ENCODE measurements at places on chromosomes 16 and 17.

DNA sequence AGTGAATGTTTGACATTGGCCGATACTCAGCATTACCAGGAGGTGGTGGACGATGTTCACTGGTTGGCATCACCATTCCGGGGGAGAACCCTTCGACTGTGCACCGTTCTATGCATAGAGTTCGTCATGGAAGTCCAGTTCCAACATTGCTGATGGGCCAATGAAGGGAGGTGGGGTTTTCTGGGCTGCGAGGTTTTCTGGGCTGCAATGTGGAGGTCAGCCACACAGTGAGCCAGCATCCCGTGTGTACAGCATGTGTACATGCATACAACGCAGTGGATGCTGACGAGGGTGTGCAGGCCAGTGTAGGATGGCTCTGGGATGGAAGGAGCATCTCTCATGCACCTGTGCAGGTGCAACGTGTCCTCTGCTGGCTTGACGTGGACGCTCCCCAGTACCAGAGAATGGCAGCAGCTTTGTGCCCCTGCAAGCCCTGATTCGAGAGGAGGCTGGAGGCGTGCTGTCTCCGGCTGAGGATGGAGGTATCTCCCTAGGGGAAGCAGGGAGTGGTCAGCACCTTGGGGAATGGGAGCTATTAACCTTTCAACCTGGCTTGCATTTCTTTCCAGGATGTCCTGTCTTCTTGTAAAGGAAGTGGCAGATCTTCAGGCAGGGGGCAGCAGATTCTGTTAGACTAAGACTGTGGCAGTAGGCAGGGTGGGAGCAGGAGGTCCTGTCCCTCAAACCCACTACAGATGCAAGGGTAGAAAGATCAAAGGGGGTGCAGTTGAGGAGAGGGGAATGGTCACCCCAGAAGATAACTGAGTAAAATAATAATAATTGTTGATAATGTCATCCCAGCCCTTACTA is 98.2 kb downstream of the CYLD start:
- DNase-seq: no peak

DNA sequence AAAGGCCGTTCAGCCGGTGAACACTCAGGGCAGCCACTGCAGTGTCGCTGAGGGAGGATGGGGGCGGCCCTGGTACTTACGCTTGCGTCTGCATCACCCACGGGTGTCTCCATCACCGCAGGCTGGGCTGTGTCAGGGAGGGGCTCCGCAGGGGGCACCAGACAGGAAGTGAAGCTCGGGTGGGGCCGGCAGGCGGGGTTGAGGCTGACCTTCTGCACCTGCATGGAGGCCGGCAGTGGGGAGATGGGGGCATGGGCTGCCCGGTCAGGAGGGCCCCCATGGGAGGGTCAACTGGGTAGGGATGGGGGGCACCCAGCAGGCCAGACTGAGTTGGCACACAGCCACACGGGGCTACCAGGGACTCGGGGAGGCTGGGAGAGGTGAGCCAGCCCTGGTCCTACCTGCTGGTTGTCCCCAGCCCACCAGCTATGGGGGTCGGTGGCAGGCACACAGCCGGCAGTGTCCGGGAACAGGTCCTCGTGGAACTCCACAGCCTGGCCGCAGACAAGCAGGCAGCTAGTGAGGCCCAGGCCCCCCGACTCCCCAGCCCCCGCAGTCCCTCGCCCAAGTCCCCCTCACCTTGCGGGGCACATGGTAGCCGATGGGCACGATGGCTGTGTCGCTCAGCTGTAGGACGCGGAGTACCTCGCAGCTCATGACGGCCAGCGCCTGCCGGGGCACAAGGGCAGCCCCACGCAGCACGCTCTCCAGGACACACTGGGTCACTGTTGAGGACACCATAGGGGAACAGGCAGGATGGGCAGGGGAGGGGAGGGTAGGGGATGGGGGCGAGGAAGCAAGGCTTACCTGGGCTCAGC is 7.2 kb upstream of the VASN start:
- DNase-seq: no peak

DNA sequence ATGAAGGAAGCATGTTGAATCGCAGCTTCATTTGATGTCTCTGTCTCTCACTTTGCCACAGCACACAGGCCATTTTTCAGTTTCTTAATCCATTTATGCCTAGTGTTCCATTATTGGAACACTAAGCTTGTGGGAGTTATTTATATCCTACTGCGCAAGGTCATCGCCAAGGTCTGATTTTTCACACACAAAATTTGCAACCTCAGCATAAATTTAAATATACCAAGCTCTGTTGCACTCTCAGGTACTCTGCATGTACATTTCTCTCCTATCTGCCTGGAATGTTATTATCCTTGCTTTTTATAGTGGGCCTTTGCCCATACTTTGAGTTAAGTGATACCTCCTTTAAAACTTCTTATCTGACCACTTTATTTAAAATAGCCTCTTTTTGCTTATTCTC is 519.2 kb upstream of the TOM1L1 start:
- no peak for DNase-seq

DNA sequence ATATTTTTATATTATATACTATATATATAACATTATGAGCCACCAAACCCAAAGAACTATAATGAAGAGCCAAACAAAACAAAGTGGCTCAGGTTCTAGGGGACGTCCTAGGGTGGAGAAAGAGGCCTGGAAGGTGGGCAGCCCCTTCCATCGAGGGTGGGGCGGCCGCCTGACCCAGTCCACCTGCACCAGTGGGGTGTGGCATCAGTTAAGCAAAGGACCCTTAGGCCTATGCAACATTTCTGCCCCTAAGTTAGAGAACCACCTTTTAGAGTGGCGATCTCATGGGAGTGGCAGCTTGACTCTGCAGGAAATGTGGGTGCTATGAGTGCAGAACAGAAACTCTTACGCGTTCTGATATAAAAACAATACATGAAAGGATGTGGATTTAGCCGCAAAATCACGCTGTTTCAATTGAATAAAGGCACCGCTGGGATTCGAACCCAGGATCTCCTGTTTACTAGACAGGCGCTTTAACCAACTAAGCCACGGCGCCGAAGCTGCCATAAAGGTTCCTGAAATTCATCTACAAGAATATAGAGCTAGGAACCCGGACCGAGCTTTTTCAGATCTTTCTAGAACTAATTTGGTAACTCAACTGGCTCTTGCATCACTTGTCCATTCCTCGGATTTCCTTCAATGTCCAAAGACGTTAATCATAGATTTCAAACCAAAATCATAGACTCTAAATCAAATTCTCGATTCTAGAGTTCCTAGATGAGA is 15.6 kb upstream of the AURKB start:
- DNase-seq: peak; percentile 44

- DNase-seq: peak; percentile 52
Observed at GRCh38 chr17:32609085-32609484, 122.3 kb downstream of the CDK5R1 start.

DNA sequence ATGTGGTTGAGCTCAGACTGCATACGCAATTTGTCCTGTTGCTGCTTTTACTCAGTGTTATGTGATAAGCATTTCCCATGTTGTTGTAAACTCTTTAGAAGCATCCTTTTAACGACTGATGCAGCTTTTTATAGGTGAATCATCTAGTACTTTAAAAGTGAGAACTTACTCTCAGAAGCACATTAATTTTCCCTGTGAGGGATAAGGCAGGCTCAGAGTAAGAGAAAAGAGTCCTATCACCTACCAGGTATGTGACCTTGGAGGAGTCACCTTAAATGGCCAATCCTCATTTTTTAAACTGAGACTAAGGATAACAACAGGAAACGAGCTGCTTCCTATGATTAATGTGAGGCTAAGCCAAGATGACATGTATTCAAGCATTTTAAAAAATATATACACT is 34.4 kb upstream of the GAN start:
- no peak for DNase-seq

DNA sequence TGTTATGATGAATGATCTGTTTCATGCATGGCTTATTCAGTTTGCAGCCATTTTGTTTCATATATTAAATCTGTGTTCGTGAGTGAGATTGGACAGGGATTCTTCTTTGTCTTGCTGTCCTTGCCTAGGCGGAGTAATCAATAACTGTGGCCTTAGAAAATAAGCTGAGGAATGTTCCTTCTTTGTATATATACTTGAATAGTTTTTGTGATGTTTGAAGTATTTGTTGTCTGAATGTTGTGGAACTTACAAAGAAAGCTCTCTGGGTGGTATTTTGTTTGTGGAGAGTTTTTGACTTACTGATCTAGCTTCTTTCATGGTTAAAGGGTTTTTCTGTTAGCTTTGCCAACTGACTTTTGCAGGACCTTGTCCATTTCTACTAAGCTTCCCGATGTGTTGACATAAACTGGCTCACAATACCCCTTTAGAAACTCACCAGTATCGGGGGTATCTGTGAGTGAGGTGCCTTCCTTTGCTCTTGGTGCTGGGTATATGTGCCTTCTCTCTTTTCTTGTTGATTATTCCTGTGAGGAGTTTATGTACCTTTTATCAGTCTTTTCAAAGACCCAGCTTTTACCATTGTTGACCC is 166.2 kb downstream of the RPTOR start:
- no peak for DNase-seq

Measured in A549 (cell line).